ENCODE measurements at places on chromosomes 6 and 20.
A peak's percentile ranks its signal among the peaks of the same experiment; 100 is the strongest.

DNA sequence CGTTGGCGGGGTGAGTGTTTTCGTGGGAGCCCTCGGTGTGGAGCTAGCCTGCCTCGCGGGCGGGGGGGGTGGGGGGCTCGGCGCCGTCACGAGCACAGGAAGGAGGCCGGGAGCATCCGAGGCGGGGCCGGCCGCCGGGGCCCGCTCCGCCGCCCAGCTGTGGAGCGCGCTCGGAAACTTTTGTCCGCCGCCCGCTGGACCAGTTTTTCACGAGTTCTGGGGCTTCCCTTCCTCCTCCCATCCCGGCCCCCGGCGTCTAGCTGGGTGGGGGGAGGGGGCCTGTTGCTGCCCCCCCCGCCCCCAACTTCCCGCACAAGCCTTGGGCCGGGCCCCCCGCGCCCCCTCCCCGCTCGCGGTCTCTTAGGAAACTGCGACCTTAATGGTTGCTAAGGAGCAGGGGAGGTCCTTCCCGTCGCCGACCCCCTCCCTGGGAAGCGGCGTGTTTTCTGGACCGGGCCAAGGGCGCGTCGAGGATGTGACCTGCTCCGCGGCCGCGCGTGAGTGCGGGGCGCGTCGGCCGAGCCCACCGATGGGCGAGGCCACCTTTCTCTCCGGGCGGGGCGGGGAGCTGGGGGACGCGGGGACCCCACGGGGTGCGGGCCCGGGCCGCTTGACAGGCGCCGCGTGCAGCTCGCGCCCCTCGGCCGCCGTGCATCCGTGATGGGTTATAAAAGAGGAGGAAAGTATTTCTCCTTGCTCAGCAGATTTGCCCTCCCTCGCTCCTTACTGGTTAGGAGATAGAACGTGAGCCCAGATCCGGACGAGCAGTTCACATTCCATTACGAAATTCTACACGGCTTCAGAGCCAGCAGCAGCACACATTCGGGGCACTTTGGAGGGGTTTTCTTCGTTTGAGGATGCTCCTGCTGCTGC lies 1.4 kb downstream of the RREB1 start:
- DNase-seq = peak; percentile 81

DNA sequence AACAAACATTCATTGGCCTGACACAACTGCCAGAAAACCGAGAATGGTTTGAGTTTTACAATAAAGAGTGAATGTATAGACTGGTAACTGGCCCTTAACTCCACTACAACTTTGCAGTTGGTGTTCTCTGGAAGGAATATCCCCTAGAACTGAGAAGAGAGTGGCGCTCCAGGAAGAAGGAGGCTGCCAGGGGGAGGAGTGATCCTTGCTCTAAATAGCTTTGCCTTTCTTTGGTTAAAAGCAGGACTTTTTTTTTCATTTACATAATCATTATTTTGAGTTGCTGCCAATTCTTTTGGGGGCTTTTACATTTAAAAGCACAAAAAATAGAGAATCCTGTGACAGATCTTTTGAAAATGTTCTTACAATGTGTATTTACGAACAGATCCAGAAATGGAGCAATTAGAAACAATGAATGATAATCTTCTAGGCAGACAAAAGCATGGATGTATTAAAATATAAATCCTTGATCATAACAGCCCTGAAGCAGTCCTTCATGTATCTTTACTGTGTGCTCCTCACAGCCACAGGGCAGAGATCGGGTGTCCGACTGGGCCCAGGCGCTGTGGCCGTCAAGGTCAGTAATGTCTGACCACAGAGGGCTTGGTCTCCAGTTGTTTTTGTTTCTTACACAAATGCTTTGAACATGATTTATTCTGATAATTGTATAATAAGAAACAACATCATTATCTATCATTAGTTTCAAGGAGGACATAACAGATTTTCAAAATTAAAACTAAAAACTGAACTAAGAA lies 612.2 kb downstream of the HDGFL1 start:
- no peak for DNase-seq

DNA sequence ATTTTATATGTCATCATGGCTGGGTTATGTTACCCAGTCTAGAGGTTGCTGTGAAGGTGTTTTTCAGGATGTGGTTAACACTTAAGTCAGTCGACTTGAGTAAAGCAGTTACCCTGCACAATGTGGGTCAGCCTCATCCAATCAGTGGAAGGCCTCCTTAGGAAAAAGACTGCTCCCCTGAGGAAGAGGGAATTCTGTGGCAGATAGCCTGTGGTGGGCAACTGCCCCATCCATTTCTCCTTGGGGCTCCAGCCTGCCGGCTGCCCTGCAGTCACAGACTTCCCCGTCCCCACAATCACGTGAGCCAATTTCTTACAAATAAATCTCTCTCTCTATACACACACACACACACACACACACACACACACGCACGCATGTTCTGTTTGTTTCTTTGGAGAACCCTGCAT lies 34.5 kb upstream of the MPC1 start:
- DNase-seq = no peak

DNA sequence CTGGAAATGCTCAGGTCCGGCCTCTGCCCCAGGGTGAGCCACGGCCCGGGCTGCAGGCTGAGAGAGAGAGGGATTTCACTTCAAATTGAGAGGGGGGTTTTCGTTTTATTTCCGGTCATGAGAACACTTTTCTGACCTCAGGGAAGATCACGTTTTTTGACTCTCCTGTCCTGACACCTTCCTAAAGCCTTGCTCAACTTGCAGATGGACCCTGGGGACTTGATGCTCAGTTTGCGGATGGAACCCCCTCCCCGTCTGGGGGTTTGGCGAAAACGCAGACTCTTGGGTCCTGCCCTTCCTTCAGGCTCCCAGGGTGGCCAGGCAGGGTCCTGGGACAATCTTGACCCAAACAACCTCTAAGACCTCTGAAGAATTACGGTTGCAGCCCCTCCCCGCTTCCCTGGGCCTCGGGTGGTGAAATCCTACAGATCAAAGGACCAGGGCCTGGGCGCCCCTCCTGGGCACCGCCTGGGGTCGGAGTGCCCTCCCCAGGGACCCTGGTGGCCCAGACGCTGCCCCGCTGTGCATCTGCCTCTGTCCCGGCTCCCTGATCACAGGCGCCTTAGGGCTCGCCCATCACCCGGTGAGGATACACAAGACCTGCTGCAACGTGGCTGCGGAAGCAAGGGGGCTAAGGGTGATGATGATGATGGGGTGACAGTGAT lies 148.2 kb downstream of the ERMARD start:
- no peak for DNase-seq

DNA sequence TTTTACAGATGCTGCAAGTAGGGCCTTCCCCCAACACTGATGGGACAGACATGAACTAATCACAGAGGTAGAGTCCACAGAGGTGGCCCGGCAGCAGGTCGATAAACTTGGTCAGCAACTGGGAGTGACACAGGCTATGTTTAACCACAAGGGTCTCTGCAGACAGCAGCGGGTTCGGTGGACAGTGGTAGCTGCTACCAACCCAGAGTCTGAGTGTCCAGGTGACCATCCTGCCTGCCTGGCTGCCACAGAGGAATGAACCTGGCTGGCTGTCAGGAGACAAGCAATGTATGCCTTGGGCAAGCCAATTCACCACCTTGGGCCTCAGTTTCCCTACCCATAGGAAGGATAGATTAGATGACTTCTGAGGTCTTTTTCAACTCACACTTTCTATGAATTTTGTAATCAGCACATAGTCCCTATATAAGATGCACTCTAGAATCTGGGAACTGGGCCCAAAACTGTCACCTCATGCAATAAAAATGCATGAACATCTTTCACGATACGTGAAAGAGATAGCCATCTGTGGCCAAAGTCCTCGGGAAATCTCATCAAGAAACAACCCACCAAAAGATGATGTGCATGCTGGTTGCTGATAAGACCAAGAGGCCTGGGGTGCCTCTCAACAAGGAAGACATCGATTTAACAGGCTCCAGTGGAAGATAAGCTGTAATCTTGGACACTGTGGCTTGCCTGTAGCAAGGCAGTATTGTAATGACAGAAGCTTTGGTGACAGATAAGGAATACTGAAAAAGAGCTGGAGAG lies 30.5 kb downstream of the MDGA1 start:
- no peak for DNase-seq

DNA sequence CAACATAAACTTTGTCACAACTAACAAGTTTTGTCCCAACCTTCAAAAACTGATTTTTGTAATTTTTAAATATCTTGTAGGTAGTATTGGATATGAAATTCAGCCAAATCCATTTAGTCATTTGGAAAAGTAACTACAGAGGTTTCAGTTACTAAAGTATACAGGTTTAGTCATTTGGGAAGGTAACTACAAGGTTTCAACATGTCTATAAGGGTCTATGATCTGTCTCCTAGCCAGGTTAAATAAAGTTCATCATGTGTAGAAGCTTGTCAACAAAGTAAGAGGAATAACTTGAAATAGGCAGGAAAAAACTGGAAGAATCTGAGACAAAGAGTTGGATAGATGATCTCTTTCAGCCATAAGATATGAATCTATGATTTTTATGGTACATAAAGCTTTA lies 229.8 kb downstream of the COL12A1 start:
- DNase-seq = no peak

- DNase-seq = no peak
These were observed 50.1 kb upstream of the TNFAIP3 start for GRCh38 chr6:137816688-137817618.

- no peak for DNase-seq
These were observed 231.7 kb upstream of the STXBP5 start for GRCh38 chr6:146972546-146972945.

DNA sequence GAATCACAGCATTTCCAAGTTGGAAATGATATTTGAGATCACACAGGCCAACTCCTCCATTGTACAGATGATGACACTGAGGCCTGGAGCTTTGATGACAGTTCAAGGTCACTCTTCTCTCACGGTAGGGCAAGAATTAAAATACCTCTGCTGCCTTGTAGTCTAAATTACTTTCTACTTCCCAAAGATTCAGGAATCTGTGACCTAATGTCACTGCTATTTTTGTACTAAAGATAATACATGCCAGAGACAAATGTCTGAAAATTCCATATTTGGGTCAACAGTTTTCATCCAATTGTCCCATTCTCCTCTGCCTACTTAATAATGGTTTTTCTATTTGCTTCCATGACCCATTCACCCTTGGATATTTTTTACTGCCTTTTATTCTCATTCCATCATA lies 160.0 kb downstream of the SOD2 start:
- no peak for DNase-seq

- DNase-seq = peak; percentile 82
These were observed 95.0 kb downstream of the SNX5 start for GRCh38 chr20:17873410-17874270.

GRCh38 chr6:86936834-86937218 lies 502 bp upstream of the HTR1E start:
- DNase-seq = no peak

DNA sequence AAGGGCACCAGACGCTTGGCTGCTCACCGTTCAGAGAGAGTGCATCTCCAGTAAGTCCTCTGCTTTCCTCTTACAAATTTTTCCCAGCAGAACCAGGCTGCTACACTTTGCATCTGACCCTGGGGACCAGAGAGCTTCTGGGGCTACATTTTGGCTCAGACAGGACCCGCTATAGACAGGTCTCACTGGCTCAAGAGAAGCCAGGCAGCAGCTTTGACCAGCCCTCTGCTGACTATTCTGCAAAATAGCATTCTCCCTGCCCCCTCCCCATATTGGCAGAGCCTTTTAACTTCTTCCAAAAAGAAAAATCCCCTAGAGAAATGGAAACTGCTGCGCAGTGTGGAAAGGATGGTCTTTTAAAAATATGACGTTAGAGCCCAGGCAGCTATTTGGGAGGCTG lies 37.2 kb downstream of the CPXM1 start:
- DNase-seq = no peak

GRCh38 chr20:47286681-47287080 lies 69.8 kb downstream of the ZMYND8 start:
- no peak for DNase-seq

- no peak for DNase-seq
These were observed 22.0 kb downstream of the AHCY start for GRCh38 chr20:34281177-34281576.

- peak; percentile 62 for DNase-seq
These were observed 4.4 kb downstream of the AMD1 start for GRCh38 chr6:110878751-110879522.

DNA sequence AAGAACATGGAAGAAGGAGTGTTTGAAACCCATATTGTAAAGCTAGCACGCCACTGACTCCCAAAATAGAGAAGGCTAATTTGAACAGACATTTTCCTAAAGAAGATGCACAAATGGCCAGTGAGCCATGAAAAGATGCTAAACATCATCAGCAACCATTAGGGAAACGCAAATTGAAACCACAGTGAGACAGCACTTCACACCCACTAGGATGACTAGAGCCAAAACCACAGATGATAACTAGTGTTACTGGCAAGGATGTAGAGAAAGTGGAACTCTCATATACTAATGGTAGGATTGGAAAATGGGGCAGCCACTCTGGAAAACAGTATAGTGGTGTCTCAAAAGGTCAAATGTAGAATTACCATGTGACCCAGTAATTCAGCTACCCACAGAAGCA lies 58.2 kb downstream of the BMP7 start:
- DNase-seq = no peak

- no peak for DNase-seq
These were observed 14.0 kb downstream of the SPAG4 start for GRCh38 chr20:35629427-35630145.

GRCh38 chr6:44051515-44051914 lies 75.7 kb downstream of the MRPL14 start:
- DNase-seq = peak; percentile 74

- DNase-seq = peak; percentile 25
These were observed 3.6 kb downstream of the JARID2 start for GRCh38 chr6:15249371-15250019.

- no peak for DNase-seq
These were observed 545.6 kb downstream of the QKI start for GRCh38 chr6:163960128-163960527.

DNA sequence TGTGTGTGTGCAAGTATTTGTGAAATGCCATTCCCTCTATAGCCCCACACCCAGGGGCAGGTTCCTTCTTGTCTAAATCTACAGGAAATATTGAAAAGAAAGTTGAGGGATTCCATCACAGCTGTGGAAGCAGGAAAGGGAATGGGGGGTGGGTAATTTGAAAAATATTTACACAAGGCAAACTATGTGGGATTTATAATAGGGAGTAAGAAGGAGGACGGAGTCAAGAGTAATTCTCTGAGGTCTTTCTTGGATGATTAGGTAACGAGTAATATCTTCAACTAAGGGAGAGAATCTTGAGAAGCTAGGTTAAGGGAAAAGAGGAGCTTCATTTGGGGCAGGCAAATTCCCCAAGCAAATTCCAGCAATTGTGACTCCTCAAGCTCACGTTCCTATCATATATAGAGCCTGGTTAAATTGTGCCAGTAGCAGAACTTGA lies 113.5 kb upstream of the SGK1 start:
- no peak for DNase-seq

DNA sequence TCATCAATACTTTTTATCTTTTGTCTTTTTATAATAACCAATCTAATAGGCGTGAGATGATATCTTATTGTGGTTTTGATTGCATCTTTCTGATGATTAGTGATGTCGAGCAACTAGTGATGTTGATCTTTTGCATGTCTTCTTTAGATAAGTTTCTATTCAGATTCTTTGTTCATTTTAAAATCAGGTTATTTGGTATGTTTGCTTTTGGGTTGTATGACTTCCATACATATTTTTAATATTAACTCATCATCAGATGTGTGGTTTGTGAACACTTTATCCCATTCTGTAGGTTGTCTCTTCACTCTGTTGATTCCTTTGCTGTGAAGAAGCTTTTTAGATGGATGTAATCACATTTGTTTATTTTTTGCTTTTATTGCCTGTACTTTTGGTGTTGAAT lies 295.8 kb downstream of the BCKDHB start:
- DNase-seq = peak; percentile 9
